ENCODE measurements at places on chromosomes 12 and 14.

DNA sequence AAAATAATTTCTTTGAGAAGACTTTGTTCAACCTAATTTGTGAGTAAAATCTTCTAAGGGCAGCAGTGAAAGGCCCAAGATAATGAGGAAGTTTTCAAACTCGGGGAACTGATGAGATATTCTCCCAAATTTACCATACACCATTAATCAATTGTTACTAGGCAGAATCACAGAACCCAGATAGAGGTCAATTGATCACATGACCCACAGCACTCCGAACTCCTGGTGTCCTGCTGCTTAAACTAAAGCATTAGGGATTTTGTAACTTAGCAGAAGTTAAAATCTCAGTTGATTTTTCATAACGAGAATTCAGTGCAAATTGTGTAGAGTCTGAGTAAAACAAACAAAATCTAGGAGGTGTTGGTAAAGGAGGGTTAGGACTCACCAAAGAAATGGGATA is 207.8 kb downstream of the C12orf42 start:
- DNase-seq: no peak

GRCh38 chr14:96122496-96122895 is 82.1 kb upstream of the BDKRB2 start:
- DNase-seq: no peak

DNA sequence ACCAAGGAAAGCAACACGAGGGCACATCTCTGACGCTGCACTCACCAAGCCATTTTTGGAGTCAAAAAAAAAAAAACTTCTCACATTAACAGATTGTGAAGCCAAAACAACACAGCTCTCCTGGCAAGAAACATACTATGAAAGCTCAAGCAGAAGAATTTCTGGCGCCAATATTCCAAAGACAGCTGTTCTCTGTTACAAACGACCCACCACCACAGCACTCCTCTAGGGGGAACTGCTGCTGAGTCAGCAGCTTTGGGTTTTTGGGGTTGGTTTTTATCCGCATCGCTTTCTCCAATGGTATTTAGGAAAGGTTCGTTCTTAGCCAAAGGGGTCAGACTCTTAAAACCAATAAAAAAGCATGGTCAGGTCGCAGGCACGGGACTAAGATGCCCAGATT is 379.4 kb downstream of the RPS29 start:
- no peak for DNase-seq

- DNase-seq: no peak
Observed at GRCh38 chr12:24500831-24501230, 448.1 kb downstream of the BCAT1 start.

- peak; percentile 85 for DNase-seq
Observed at GRCh38 chr12:87157791-87158190, 871.4 kb downstream of the C12orf50 start.

GRCh38 chr14:57246933-57247657 is 21.6 kb downstream of the EXOC5 start:
- no peak for DNase-seq

DNA sequence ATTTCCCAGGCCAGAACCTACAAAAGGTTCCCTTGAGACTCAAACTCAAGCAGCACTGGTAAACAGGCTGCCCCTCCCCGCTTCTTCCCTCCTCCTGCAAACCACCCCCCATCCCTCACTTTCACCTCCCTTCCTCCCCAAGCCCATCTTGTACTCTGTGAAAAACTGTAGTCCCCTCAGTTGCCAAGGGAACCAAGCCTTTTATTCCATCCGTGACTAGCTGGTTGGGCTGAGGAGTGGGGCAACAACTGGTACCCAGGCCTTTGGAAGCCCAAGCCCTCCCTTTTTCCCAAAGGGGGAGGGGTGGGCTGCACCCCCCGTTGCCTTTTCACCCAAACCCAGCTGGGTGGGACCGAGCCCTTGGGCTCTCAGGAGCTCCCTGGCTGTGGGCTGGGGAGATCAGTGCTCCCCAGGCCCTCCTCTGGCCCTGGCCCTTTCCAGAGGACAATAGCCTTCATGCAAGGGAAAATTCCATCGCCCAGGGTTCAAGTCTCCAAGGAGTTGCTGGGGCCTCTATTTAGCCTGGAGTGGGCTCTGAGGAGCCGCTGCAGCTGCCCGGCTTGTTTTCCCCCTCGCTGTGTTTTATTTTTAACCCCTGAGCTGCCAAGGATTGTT is 61.9 kb downstream of the ZFP36L1 start:
- DNase-seq: no peak

DNA sequence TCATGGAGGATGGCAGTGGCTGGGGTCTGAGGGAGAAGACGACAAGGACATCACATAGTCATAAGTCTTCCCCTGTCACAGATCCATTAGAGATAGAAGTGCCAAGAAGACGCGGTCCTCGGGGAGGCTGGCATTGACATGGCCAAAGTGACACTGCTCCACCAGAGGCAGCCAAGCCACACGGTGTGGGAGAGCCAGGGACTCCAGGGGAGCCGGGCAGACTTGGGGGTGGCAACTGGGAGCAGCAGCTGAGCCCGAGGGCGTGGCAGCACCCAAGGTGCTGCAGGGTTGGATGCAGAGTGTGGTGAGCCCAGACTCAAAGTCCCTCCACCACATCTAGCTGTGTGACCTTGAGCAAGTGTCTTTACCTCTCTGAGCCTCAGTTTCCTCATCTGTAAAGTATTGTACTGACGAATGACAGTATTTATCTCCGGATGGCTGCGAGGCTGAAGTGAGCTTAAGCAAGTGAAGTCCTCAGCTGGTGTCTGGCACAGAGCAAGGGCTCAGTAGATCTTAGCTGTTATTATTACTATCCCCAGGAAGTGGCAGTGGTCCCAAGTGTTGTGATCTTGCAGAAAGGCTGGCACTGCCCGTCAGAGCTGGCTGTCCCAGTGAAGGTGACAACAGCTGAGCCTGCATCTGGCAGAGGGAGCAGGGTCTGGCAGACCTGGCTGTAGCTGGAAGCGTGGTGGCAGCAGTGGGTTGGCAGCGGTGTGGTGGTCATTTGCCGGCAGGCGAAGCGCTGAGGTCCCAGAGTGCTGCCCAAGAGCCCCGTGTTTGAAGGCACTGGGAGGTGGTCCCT is 54.9 kb downstream of the ZNF664 start:
- DNase-seq: no peak

DNA sequence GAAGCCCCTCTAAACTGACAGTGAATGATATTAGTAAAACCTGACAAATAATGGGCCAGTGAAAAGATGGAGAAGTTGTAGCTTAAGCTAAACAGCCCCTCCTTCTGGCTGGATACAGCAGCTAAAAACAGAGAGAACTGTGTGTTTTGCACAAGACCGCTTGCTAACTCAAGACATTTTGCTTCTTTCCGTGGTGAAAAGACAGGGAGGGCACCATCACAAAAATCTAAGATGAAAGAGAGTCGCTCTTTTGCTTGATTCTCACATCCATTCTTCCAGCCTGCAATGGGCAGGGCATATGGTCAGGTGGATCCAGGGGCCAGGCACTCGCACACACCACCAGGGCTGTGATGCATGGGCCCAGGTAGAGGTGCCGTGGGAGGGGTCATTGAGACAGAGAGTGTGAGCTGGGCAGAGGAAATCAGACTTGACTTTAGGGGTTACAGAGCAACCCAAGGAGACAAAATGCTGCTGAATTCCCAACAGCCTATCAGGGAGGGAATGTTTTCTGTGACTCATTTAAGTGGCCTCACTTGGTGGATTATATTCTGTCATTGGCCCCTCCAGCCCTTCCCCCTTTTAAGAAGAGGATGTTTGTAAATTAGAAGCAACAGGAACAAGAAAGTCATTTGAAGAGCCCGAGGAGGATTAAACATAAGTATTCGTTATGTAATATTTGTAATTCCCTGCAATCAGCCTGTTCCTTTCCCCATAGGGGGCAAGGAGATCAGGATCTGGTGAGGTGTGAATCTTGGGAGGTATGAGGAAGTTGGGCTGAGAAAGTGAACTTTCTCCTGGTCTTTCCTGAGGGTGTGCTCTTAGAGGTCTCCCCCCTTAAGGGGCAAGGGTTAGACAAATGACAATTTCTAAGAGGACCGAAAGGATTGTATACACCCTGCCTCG is 12.3 kb downstream of the EMP1 start:
- no peak for DNase-seq

GRCh38 chr12:110124269-110124995 is at the start of gene IFT81:
Gene IFT81 (plus strand): TSS chr12:110124357. CDS start chr12:110127381, 3,024 bp downstream.
- peak; percentile 92 for DNase-seq

DNA sequence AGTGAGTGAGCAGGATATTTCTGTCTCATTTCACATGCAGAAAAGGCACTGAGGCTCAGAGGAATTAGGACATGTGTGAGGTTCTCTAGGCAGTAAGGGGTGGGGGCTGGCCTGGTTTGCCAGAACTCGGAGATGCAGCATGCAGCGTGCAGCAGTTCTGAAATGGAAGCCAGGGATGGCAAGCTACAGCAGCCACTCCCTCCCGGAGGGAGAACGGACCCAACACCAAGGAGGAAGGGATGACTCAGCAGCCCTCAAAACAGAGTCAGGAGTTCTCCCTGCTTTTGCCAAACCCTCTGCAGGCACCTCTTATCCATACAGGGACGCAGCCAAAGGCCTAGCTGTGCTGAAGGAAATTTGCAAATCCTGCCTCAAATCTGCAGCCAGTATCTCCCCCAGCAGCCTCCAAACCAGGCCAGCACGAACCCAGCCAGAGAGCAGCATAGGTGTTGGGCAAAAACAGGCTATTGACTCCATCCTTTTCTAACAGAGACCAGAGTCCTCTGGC is 10.3 kb upstream of the SERPINA3 start:
- peak; percentile 47 for DNase-seq
